ENCODE measurements at places on chromosomes 5 and 9.

- DNase-seq, result no peak
Measured at GRCh38 chr5:60779466-60779865, 64.6 kb downstream of the ELOVL7 start.

GRCh38 chr5:76953551-76954382 lies 922 bp downstream of the CRHBP start:
- no peak for DNase-seq

- DNase-seq, result no peak
Measured at GRCh38 chr5:112440031-112440430, 21.0 kb upstream of the EPB41L4A start.

GRCh38 chr9:129330711-129331492 lies 152.8 kb upstream of the IER5L start:
- no peak for DNase-seq

DNA sequence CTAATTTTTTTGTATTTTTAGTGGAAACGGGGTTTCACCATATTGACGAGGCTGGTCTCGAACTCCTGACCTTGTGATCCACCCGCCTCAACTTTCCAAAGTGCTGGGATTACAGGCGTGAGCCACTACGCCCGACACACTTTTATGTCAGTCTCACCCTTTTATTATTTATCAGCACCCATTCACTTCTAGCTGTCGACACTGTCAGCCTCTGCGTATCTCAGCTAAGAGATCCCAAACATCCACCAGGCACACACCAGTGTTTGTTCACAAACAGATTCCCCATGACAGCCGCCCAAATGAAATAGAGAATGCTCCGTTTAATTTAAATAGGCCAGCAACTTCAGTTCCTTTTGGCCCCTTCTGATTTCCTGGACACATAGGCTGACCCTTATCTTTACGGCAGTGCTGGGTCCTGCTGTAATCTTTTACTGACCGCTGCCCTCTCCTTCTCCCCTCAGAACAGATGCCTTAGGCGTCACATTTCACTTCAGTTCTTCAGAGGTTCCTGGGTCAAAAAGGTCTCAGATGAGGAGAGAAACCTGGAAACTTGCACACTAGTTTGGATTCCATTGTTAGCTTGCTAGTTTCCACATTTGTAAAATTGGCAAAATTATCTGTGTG lies 43.1 kb upstream of the CKMT2 start:
- no peak for DNase-seq

DNA sequence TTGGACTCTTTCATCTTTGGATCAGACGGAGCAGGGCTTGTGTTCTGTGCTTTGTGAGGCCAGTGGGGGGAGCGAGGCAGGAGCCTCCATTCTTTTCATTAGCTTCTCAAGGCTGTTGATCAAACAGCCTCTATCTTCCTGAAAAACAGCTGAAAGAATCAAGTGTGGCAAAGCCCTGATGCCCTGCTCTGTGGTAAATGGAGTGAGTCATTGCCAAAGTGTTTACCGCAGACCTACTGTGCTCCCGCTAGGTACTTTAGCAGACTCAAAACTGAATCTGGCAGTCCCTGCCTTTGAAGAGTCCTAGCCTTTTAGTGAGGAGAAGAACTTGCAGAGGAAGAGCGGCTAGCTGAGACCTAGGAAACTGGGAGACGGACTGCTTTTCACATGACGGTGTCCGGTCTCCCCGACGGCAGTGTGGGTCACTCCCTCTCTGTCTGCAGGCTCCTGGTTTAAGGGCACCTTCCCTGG lies 3.3 kb downstream of the ANKRD33B start:
- DNase-seq, result no peak

GRCh38 chr5:134175921-134176510 lies 734 bp downstream of the SKP1 start:
- no peak for DNase-seq

GRCh38 chr5:175534070-175534932 lies 55.9 kb downstream of the SFXN1 start:
- DNase-seq, result peak; percentile 84

DNA sequence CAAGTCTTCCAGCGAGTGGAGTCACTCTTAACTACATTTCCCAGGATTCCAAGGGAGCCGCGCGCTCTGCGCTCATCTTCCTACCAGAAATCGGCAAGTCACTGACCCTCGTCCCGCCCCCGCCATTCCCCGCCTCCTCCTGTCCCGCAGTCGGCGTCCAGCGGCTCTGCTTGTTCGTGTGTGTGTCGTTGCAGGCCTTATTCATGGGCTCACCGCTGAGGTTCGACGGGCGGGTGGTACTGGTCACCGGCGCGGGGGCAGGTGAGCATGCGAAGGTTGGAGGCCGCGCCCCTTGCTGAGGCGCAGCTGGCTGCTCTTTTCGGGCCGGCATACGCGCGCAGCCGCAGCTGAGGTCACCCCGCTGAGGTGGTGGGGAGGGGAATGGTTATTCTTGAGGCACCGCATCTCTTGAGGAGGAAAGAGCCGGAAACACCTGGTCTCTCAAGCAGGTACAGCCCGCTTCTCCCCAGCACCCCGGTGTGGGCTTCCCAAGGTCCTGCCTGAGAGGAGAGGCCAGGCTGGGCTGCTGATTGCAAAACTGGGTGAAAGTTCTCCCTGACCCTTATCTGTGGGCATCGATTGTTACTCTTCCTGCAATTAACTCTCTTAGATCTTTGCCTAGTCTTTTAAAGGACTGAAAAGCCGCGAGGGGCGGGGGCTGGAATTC lies at the start of gene HSD17B4:
Gene HSD17B4, plus strand, starts transcription at position 125 of the 667 bp plus-strand sequence. Its CDS starts 79 bp downstream, at position 204.
- peak; percentile 80 for DNase-seq

GRCh38 chr5:24510523-24510988 lies 134.2 kb downstream of the CDH10 start:
- no peak for DNase-seq

GRCh38 chr5:125717209-125717608 lies 706.0 kb upstream of the GRAMD2B start:
- DNase-seq, result no peak

DNA sequence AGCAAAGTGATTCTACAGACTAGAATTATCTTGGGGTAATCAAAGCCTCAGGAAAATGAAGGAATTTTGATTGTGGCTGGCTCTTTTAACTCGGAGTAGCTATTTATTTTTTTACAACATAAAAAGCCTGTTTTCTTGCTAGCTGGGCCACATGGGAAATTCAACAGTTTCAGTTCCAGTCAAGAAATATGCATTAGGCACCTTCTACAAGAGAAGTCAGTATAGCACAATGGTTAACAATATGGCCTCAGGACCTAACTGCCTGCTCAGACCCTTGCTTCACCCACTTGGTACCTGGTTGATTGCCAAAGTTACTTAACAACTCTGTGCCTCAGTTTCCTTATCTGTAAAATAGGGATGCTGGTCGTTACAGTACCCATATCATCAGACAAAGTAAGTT lies 586.2 kb downstream of the ZNF608 start:
- no peak for DNase-seq

DNA sequence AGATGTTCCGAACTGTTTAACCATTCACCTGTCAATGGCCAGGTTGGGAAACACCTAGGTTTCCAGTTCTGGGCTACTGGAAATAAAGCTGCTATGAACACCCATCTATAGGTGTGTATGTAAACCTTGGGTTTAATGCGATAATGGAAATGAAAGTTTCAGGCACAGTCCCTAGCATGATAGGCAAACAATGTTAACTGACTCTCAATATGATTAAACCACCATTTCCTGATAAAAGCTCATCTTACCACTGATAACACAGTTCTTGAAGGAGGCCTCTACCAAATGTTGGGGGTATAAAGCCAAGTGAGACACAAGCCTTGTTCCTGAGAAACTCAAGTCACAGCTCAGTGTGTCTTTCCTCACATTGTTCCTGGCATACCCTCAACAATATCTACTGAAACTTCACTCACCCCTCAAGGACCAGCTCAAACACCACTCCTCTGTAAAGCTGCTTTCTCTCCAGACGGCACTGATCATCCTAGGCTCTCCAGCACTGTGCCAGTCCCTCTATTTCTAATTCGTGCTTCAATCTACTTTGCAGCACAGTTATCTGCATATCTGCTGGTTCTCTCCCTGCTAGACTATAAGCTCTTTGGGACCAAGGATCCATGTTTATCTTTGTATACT lies 15.8 kb downstream of the RAB14 start:
- DNase-seq, result no peak

DNA sequence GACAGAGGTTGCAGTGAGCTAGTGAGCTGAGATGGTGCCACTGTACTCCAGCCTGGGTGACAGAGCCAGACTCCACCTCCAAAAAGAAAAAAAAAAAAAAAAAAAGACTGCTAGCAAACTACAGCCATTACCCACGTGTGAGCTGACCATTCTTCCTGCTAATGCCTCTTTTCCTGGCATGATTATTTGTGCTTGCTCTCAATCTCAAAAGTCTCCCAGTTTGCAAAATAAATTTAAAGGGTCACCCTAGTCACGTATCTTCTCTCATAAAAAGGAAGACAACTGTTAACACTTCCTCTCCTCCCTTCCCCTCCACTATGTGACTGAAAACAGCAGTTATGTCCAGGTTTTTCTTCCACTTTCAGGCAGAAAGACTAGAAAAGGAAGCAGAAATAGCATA lies 37.2 kb downstream of the TRIM36 start:
- no peak for DNase-seq

GRCh38 chr5:147756566-147756965 lies 26.0 kb downstream of the JAKMIP2 start:
- DNase-seq, result no peak

GRCh38 chr9:18829873-18830272 lies 203.1 kb downstream of the SAXO1 start:
- no peak for DNase-seq

DNA sequence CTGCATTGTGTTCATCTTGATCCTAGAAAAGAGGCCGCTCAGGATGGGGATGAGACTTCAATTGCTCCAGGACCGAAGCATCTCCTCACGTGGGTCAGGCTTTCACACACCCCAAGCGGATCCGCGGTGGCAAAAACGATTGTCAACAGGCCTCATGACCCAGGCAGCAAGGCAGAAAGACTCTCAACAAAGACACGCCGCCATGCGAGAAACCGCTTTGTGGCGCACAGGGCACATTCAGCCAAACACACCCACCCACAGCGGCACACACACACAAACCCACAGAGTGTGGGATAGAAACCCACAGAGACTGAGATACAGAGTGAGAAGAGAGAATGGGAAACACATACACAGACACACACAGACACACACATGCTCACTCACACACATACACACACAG lies 483.4 kb downstream of the SPATA31A7 start:
- no peak for DNase-seq

GRCh38 chr5:75961818-75962217 lies 121.4 kb upstream of the SV2C start:
- no peak for DNase-seq

- no peak for DNase-seq
Measured at GRCh38 chr9:79300068-79300467, 271.7 kb upstream of the TLE4 start.

GRCh38 chr5:115306011-115306536 lies 9.6 kb upstream of the CCDC112 start:
- no peak for DNase-seq
